ENCODE measurements at places on chromosomes 11 and 22.
A peak's percentile ranks its signal among the peaks of the same experiment; 100 is the strongest.

DNA sequence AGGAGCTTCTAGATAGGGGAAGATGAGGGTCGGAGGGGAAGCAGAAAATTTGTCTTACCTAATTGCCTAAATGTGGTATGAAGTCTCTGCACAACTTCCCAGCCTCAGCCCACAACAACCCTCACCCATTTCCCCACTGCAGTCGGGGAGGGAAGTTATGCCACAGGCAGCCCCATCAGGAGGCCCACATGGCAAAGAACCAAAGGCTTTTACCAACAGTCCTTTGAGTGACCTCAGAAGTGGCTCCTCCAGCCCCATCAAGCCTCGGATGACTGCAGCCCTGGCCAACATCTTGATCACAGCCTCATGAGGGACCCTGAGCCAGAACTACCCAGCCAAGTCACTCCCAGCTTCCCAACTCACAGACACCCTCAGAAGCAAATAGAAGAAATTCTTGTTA lies 54.8 kb downstream of the CHST1 start:
- DNase-seq, result no peak

GRCh38 chr11:118820412-118821357 lies 29.7 kb upstream of the DDX6 start:
- DNase-seq, result no peak

DNA sequence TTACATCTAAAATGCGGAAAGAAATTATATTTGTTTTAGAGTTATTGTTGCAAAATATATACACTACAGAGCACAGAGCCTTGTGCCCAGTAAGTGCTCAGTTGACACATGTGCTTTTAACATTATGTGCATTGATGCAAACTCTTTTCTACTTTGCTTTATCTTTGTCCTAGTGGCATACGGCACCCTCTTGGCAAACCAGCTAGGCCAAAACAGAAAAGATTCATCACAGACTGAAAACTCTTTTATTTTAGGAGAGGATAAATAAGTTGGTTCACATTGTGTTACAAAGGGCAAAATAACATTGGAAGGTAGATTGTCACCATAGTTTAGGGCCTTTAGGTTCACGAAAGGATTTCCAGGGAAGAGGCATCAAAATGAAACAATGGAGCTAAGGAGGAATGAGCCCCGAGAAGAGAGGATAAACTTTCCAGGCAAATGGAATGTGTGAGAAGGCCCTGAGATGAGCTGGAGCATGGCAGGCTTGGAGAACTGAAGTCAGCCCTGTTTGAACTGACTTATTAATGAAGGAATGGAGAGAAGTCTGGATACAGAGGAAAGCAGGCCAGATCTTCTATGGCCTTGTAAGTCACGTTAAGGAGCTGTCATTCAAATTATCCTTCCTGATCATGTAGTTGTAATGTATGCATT lies 23.5 kb upstream of the TOP3B start:
- no peak for DNase-seq

- peak; percentile 5 for DNase-seq
Observed at GRCh38 chr11:131695889-131696429, 325.5 kb downstream of the NTM start.

- no peak for DNase-seq
Observed at GRCh38 chr22:45235101-45235777, 5.5 kb downstream of the KIAA0930 start.

GRCh38 chr11:91133361-91133760 lies 910.5 kb upstream of the CHORDC1 start:
- peak; percentile 43 for DNase-seq

DNA sequence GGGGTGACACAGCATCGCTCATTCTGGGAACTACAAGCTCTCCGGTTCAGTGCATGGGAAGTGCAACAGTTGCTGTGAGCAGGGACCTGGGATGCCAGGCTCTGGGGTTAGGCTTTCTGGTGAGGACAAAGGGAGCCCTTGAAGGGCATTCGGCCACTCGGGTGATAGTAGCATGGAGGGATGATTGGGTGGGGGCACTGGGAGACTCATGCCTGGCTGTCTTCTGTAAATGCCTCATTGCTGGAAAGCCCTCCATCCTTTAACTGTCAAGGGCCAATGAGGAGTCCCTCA lies 9.9 kb downstream of the OAF start:
- no peak for DNase-seq

GRCh38 chr22:30265823-30266444 lies 717 bp downstream of the OSM start:
- no peak for DNase-seq

- DNase-seq, result no peak
Observed at GRCh38 chr11:134407321-134407828, 4.7 kb downstream of the B3GAT1 start.

GRCh38 chr11:130608287-130608686 lies 159.8 kb downstream of the ADAMTS15 start:
- no peak for DNase-seq

DNA sequence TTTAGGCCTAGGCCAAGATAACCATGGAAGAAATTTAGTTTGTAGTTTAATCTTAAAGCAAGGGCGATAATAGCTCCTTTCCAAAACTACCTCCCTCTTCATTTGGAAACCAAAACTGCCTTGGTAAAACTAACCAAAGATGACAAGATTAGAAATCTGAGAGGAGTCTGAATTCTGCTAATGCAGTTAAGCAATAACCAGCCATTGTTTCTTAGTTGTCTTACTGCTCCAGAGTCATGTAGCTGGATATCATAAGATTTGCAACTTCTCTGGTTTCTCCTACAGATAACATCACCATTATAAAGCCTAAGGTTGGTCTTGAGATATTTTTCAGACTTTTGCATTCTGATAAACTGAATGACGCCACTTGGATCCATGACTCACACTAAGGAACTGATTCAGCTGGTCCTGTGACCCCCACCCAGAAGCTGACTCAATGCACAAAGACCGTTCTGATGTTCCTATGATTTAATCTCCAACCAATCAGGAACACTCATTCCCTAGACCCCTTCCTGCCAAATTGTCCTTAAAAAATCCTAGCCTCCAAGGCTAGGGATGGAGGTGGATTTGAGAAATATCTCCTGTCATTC lies 200.8 kb downstream of the LUZP2 start:
- peak; percentile 82 for DNase-seq

DNA sequence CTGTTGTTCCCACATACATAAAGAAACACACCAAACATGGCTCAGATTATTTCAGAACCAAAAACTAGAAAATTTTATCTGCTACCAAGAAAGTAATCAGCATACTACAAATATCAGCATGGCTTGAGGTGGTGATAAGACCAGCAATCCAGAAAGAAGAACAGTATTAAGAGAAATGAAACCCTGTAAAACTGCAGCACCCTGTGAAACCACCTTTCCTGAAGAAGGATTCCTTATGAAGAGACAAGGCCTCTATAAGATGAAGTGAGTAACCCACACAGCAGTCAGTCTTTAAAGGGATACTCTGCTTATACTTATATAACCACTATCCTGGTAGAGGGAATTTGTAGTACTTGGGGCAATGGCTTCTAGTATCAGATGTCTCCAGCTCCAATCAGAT lies 49.9 kb downstream of the RSF1 start:
- no peak for DNase-seq

DNA sequence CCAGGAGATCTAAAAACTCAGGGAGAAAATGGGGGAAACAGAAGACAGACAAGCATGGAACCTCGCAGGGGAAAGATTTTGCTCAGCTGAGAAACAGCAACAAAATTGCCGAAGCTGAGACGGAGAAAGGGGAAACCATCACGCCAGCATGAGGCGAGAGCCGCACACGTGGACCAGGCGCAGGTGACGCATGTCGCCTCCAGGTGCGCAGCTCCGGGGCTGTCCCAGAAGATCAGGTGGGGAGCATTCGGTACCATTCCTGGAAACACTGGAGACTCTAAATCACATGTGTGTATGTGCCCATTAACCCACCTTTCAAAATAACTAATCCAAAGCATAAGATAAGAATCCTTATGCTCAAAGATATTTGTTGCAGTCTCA lies 121.7 kb downstream of the BRD1 start:
- DNase-seq, result no peak

- DNase-seq, result no peak
Observed at GRCh38 chr11:16997624-16998023, 16.6 kb downstream of the PLEKHA7 start.

GRCh38 chr22:44336962-44337677 lies 24.4 kb upstream of the SHISAL1 start:
- no peak for DNase-seq

DNA sequence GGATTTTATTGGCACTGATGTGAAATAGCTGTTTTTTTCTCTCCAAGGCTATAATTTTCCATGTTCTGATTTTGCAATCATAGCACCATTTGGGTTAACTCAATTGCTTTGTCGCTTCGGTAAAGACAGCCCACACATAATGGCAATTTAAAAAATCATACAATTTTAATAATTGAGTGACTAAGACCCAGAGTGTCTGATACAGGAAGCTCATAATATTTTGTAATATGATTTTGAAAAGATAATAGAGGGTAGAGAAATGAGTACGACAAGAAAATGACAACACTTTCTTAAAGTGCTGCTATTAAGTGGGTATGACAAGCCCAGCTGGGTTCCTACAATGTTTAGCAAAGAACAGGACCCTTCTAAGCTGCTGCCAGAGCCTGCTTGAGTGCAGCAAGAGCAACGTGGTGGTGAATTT lies 439.1 kb downstream of the METTL15 start:
- DNase-seq, result no peak

GRCh38 chr22:17945888-17946648 lies 78.3 kb downstream of the MICAL3 start:
- no peak for DNase-seq

- no peak for DNase-seq
Observed at GRCh38 chr22:34534101-34534500, 531.9 kb upstream of the ISX start.

DNA sequence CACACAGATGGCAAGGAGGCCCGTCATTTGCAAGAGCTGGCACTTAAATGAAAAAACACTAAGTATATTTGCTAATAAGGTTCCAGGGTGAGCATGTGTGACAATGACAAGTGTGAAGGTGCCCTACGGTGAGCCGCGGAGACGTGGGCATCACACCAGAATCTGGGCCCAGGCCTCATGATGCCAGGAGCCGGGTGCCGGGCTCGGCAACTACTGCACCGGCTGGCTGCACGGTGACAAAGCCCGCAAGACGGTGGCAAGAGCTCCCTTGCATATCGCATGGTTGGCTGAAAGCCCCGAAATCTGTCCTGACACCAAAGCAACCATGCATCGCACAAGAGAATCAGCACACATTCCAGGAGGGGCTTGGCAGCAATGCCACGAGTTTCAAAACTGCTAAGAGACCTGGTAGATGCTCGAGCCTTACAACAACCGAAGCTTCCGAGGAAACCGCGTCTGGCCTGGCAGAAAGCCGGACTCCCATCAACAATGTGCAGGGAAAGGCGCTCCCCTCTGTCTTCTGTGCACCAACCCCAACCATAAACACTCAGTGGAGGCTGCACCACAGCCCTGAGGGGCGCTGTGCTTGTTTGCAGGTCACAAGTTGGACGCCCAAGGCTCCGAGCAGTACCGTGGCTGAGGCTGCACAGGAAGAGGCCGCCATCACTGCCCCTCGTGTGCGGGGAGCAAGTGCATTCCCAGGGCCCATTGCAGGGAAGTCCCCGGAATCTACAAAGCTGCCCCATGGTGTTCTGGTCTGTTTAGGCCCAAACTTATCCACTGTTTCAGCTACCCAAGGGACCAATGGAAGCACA lies 339.7 kb downstream of the CTTN start:
- no peak for DNase-seq

- peak; percentile 38 for DNase-seq
Observed at GRCh38 chr22:37331856-37332536, 49.7 kb downstream of the CYTH4 start.

DNA sequence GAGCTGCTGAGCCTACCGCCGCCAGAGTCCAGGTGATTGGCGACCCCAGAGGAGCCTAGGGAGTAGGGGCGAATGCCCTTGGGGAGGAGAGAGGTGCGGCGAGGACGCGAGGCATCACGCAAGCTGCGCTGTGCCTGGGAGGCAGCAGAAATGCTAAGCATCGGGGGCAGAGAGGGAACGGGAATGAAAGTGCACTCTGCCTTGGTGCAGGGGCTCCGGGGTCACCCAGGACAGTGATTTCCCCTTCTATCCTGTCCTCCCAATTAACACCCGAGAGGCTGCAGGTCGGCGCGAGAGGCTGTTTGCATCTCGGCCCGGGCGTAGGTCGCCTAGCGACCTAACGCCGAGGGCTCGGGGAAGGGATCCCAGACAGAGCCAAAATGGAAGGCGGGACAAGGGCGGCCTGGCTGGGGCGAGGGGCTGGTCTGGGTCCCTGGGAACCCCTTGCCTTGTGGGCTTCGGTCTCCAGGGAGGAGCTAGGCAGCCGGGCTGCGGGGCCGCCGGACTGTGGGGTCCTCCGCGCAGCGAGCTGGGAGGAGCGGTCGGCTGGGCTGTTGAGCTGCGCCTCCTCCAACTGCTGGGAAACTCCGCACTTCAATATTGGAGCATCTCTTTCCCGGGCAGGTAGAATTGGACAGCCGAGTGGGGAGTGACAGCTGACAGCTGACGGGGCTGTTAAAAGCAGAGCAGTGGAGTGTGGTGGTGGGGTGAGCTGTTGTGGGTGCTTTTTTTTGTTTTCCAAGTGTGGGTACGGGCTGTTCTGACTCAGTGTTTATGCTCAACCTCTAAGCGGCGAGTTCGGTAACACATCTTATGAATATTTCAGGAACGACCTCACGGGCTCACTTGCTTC lies 657 bp downstream of the ELMOD1 start:
- no peak for DNase-seq

- no peak for DNase-seq
Observed at GRCh38 chr22:30902496-30903357, 65.8 kb downstream of the MORC2 start.

DNA sequence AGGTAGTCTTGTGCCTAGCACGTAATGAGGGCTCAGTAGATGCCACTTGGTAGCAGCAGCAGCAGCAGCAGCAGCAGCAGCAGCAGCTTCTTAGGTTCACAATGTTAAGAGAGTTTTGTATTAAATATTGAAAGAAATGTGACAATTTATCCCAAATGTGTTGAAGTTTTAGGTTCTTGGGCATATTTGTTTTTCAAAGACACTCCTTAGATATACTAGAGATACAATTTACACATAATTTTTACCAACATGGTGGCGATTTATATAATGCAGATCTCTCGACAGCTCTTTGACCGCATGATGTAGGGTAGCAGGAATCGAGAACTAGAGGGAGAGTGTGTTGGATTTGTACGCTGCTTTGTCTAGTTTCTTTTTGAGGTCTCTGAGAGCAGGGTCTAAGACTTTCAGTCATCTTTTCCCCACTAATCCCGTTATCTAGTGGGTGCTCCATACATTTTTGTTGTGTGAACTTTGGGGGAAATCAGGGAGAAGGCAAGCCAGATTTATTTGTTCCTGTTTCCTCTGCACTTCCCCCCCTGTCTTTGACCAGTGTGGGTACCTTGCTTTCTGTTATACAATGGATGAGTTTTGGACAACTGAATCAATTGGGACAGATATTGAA lies 1.4 kb downstream of the FDX1 start:
- DNase-seq, result peak; percentile 31

GRCh38 chr11:130420478-130421198 lies 7.8 kb downstream of the ADAMTS8 start:
- DNase-seq, result peak; percentile 82

- DNase-seq, result no peak
Observed at GRCh38 chr11:30392221-30392784, 69.4 kb downstream of the ARL14EP start.

- no peak for DNase-seq
Observed at GRCh38 chr11:110076371-110076965, 16.7 kb upstream of the ZC3H12C start.

Data from IMR-90 (cell line).